Fibroblast of villous mesenchyme (primary cell): ENCODE measurements at places on chromosomes 13 and 19.
A peak's percentile ranks its signal among the peaks of the same experiment; 100 is the strongest.

- peak; percentile 89 for DNase-seq
Measured at GRCh38 chr19:31408460-31409124, 59.4 kb upstream of the TSHZ3 start.

DNA sequence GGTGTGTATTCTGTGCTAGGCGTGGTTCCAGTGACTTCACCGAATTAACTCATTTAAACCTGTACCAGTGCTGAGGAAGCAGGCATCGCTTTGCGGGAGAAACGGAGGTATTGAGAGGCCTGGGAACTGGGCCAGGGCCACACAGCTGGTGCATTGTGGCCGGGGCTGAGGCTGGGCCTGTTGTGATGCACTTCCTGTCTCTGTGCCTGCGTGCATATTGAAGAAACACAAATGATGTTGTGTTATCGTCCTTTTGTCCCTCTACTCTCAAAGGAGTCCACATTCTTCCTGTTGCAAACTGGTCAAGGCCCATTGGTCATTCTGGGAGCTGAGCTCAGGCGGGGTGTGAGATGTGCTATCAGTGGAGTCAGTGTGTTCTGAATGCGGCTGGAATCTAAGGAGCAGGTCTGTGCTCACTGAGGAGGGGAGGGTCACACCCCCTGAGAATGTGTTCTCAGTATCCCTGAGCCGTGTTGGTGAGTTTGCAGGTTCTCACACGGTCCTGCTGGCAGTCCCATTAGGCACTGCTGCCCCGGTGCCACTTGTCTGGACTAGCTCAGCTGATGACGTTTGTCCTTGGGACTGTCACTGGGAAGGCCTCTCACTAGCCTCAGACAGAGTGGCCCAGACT lies 62.1 kb downstream of the ARHGEF7 start:
- DNase-seq = peak; percentile 33

DNA sequence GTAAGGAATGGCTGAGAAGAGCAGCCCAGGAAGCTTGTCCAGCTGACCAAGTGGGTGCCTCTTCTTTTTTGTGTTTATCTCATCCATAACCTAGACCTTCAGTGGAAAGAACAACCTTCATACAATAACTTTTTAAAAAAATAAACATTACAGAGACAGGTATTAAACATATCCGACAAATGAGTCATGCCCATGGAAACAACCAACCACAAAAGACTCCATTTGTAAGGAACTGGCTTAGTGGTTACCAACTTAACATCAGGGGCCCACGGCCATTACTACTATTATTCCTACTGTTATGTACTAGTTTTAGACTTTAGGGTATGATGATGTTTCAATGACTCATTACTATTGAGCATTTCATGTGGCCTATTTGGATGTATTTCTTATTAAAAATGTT lies 191.7 kb upstream of the SERP2 start:
- DNase-seq = no peak

DNA sequence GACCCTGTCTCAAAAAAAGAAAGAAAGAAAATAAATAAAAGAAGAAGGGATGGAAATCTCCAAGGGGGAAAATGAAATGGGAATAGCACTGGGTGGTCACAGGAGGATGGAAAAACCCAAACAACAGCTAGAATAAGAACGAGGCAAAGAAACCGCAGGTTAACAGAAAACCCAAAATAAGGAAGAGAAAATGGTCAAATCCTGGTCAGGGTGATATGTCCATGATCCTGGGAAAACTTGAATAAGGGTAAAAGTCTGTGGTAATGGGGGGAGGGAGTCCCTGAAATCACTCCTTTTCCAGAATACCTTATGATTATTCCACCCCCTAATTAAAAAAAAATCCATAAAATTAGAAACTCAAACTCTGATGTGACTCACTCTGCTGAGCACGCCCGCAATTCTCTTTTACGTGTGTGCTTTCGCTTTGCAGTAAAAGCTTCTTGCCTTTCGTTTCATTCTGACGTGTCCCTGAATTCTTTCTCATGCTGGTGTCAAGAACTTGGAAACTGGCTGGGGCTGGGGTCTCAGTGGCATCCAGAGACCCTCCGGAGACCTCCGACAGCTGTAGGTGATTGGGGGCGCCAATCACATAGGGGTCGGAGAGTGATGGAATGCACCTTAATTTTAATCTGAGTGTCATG lies 4.3 kb upstream of the NAXD start:
- peak; percentile 72 for DNase-seq

DNA sequence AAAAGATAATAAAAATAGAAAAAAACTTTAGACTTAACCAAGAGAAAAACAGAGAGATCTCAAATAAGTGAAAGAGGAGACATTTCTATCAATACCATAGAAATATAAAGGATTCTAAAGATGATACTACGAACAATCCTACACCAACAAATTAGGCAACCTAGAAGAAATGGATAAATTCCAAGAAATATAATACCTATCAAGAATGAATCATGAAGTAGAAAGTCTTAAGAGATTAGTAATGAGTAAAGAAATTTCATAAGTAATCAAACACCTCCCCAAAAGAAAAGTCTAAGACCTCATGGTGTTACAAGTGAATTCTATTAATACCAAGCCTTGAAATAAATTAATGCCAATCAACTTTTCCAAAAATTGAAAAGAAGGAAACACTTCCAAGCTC lies 1584.5 kb upstream of the MIR17HG start:
- DNase-seq = no peak
